ENCODE measurements at places on chromosomes 2 and 18. TPM values are rescaled to one million over a fixed set of nuclear protein-coding genes. Genes with fewer than 3 reads are reported as not detected.

GRCh38 chr2:138823666-138824065, 43.5 kb upstream of the NXPH2 start:
- no peak for DNase-seq

TCF7L1 gene
- polyA plus RNA-seq: 41.9 TPM

DNA sequence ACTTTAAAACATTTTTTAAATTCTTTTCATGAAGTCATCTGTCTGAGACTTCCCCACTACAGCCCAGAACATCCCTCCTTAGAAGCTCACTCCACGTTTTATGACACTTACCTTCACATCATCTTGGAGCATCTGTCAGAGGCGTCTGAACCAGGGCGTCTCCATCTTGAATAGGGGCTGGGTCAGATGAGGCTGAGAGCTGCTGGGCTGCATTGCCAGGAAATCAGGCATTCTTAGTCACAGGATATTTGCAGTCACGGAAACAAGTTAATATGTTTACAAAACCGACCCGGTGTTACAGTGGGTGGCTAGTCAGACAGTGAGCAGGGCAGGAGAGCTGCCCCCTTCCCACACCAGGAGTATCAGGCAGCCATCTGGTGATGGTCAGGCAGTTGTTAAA, 456.5 kb downstream of the FBXO15 start:
- DNase-seq: peak; percentile 8

ANKRD62 gene
- polyA plus RNA-seq: not detected

GRCh38 chr2:127235082-127235702, 15.1 kb upstream of the CYP27C1 start:
- DNase-seq: no peak

PNO1 gene
- 16.2 TPM for polyA plus RNA-seq

GRCh38 chr2:45232818-45233217, 223.6 kb upstream of the SIX2 start:
- DNase-seq: no peak

DNA sequence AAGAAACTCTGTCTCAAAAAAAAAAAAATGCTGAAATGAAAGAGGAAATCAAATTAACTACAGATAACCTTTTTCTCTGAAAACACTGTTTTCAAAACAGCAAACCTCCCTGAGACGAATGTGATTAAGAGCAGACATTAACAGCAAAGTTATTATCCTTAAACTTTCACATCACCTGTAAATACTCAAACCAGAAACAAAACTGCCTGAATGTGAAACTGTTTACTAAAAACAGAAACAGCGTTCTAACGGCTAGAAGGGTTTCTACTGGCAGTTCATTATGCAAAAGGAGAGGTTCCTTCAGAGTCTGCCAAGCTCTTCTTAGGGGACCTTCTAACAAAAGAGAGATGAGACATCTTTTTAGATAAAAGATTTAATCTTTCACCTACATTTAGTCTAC, 45.9 kb downstream of the PNO1 start:
- no peak for DNase-seq

DNA sequence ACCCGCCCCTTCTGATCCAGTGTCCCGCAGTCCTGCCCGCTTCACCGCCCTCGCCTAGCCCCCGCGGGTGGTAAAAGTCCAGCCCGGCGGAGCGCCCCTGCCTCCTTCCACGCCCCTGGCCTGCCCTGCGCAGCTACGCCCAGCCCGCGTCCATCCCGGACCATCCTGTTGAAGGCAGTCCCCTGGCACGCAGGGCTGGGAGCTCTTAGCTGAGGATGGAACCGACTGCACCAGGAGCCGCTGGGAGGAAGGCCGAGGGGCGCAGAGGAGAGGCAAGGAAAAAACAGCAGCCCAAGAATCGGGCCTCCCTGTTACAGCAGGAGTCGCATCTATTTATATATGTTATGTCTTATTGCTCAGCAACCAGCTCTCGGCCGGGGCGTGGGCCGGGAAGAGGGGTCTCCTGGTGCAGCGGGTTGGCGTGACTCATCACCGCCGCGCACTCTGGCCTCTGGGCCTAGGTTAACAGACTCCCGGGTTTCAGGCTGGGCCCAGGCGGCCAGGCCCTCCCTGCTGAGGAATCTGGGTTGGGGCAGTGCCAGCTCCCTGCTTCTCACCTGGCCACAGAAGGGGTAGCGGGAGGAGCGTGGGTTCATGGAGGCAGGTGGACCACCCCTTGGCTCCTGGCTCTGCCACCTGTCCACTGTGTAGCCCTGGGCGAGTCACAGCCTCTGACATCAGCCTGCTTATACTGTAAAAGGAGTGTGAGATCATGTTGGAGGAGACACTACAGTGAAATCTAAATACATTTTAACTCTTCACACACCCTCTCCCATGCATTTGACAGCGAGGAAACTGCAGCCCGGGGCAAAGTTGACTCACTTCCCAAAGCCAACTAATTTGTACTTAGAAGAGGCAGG, 13.4 kb upstream of the MAP3K2 start:
- peak; percentile 85 for DNase-seq

- DNase-seq: peak; percentile 60
These were observed 24.4 kb downstream of the PUM2 start for GRCh38 chr2:20326163-20326780.

- DNase-seq: peak; percentile 50
These were observed 47.8 kb upstream of the MAPRE3 start for GRCh38 chr2:26922405-26923188.

RPL31 gene
- polyA plus RNA-seq: 3,380 TPM

GRCh38 chr2:23620841-23621341, 235.9 kb downstream of the KLHL29 start:
- peak; percentile 46 for DNase-seq

GRCh38 chr18:31598021-31598805, 6.5 kb downstream of the TTR start:
- no peak for DNase-seq

GRCh38 chr2:30780776-30781330, 26.4 kb downstream of the CAPN13 start:
- no peak for DNase-seq

OR6B3 gene
- polyA plus RNA-seq: not detected

GRCh38 chr2:51795248-51795888, 763.4 kb upstream of the NRXN1 start:
- no peak for DNase-seq

ALK gene
- polyA plus RNA-seq: not detected

GRCh38 chr2:67313536-67313935, 83.6 kb upstream of the ETAA1 start:
- no peak for DNase-seq

DNA sequence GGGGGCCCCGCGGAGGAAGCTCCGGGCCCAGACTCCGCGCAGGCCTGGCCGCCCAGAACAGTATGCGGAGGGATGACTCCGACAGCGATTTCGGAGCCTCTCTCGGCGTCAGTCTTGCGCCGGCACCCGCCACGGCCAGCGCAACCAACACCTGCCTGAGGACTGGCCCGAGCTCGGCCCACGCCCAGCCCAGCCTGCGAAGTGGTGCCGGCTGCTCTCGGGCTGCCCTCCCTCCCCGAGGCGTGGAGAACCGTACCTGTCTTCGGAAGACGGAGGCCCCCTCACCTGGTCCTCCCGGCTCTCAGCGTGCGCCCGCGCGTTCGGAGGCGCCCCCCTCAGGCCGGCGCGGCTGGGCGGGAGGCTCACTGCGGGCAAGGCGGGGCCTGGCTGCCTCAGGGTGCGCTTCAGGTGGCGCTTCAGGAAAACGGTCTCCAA, at the start of gene M1AP:
M1AP (minus strand) TSS at position 322 of the 435 bp plus-strand sequence. CDS start 8,055 bp downstream, outside the sequence.
- no peak for DNase-seq

DNA sequence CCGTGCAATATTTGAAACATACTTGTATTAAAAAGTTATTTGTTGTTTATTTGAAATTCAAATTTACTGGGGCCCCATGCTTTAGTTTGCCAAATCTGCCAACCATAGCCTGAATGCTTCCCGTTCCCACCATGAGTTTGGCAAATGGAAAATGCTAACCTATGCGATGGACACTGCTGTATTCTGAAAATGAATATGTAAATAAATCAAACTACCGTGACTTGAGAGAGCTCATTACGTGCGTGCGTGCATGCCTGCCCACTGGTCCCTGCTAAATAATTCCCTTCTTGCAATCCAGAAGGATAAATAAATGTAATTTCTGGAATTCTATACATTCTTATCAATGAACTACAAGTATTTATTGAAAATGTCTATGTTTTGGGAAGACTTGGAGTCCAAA, 3.2 kb downstream of the BOD1L2 start:
- DNase-seq: no peak

DNA sequence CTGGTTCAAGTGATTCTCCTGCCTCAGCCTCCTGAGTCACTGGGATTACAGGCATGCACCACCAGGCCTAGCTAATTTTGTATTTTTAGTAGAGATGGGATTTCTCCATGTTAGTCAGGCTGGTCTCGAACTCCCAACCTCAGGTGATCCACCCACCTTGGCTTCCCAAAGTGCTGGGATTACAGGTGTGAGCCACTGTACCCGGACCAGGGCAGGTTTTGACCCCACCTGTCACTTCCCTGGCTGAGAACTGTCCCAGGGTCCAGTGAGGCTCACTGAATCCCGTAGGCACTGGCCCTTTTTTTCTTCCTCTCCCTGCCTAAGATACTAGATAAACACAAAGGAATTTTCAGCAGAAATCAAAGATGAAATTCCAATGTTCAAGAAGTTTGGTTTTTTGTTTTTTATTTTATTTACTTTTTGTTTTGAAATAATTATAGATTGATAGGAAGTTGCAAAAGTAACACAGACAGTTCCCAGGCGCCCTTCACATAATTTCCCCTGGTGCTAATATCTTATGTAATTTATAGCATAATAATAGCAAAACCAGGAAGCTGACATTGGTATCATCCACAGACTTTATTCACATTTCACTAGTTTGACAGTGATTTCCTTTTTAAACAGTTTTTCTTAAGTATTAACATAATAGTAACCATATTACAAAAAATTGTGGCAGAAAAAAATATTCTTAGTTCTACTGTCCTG, 52.4 kb upstream of the B3GNT7 start:
- DNase-seq: no peak

DNA sequence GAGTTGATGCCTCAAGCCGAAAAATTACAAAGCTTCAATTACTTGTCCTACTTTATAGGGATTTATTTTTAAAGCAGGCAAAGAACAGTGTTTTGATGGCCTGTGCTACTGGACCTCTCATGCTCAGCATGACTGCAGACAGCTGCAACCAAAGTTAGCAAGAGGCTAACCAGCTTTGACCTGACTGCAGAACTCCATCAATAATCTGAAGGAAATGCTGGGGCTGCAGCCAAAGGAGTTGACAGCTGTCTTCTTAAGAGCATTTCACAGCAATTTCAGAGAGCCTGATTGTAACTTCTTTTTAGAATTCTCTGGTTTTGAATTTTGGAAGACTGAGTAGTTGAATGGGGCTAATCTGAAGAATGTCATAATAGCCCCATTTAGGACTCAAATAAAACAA, 46.5 kb upstream of the SESTD1 start:
- peak; percentile 42 for DNase-seq

DNA sequence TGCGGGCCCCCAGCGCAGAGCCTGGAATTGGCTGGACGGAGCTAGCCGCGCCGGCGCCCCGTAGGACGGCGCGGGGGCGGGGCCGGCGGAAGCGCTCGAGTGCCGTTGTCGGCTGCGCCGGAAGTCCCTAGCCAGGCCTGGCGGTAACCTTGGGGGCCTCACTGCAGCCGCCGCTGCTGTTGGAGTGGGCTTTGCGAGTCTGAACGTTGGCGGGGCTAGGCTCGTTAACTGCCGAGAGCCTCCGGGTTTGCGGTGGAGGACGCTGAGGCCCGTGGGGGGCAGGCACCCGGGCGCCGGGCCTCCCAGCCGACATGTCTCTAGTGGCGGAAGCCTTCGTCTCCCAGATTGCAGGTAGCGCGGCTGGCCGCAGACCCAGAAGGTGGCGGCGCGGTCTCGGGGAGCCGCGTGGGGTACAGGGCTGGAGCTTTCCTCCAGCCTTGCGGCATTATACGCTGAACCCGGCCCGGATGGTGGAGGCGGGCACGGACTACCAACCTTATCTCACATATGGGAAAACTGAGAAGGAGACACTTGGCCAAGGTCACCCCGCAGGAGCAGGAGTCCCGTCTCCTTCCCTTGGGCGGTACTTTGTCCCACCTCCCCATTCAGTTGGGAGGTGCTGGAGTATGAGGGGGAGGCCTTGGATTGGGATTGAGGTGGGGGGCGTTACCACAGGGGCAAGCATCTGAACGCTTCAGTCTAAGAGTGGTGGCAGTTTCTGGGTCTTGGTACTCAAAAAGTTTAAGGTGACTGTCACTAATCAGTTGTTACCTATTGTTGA, at the start of gene MTX2:
MTX2 (plus strand) TSS at position 124 of the 781 bp plus-strand sequence; CDS start at position 312, 188 bp downstream.
- peak; percentile 95 for DNase-seq

DNA sequence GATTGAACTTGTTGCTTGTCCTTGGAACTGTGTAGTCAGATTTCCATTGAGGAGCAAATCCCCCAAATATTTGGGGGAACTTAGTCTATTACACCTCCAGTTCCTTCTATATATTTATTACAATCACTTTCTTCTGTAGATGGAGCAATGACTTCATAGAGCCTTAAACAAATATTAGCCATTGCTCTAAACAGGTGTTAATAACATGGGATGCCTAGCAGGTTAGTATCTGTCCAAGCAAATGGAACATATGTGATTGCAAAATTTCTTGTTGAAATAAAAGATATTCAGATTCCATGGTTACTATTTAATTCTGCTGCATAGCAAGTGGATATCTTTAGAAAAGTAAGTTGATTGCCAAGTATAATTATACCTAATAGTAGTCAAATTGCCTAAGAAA, 207.6 kb upstream of the NABP1 start:
- DNase-seq: no peak

- DNase-seq: no peak
These were observed 481.3 kb upstream of the CHAC2 start for GRCh38 chr2:53286345-53286744.

DNA sequence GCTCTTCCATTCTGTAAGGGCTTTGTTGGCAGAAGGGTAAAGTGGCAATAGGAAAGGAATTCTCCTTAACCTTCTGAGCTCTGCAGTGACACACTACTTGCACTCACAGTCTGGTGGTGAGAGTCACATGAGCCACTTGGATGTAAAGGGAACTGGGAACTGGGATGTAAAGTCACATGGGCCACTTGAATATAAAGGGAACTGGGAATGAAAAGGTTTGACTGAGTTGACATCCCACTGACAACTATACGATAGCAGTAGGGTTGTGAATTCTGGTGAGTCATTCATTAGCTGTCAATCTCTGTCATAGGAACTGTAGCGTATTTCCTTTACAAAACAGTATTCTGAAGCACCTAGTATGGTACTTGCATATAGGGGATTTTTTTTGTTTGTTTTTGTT, 5.5 kb downstream of the RPE start:
- DNase-seq: no peak

- peak; percentile 97 for DNase-seq
These were observed 207.2 kb downstream of the RND3 start for GRCh38 chr2:150280231-150280630.

GCG gene
- 11.4 TPM for polyA plus RNA-seq

SLC19A3 gene
- polyA plus RNA-seq: 0.75 TPM

DNA sequence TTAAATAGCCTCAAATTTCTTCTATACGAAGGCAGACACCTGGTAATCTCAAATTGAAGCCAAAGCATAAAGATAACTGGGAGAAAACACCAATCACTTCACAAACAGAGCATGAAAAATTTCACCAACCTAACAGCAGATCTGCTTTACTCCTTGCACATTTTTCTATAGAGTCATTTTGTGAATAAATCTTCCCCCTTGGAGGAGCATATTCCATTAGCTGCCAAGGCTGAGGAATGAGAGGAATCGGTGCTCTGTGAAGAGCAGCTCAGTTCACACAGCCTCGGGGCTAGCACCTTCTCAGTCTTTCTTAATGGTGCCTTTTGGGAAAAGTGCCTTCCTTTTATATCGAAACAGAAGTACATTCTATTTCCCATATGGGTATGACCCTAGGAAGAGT, 1313.7 kb upstream of the NRXN1 start:
- no peak for DNase-seq

GRCh38 chr2:179226961-179227259, 37.7 kb downstream of the SESTD1 start:
- no peak for DNase-seq

ANKRD23 gene
- 18.0 TPM for polyA plus RNA-seq

GPR39 gene
- polyA plus RNA-seq: 0.27 TPM

GRCh38 chr2:223363085-223363484, 239.1 kb downstream of the SCG2 start:
- DNase-seq: no peak

Measured in muscle of back (tissue), 13 donors.